ENCODE measurements at places on chromosomes 5 and 9.

GRCh38 chr9:28249424-28249823 is 676.1 kb upstream of the C9orf72 start:
- DNase-seq, result no peak

DNA sequence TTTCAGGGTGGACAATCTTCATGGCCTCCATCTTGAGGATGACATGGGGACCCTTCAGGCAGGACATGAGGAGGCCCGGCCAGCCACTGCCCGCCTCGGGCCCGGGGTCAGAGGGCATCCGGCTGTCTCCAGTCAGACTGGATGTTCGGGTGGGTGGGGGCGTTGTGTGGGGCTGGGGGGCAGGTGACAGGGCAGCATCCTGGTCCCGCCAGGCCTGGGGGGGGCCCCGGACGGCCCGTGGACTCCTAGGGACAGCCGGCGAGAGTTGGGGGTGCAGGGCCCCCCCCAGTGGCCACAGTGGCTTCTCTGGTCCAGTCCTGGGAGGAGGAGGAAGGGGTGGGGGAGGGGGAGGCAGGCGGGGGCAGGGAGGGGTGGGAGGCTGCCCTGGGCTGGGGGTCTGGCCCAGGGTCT is 940 bp downstream of the RNF208 start:
- no peak for DNase-seq

DNA sequence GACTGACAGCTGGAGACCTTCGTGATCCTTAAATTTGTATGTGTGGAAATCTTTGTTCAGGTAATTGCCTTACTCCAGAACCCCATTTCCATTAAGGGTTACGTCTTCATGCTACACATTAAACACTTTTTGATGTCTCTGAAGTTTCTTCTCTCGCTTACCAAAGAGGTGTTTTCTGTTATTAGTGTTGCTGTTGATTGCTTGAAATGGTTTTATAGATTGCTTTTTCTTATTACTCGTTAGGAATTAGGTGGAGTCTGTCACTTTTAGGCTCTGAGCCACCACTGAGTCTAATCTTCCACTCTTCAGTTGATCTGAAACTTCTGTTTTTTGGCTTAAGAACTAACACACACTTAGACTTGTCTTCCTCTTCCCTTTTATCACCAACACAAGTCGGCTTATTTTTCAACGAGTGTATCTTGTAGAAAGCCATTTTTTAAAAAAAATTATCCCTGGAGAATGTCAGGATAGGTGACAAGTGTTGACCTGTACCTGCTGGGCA is 62.2 kb upstream of the PPARGC1B start:
- no peak for DNase-seq

- DNase-seq, result no peak
These were observed 133.5 kb downstream of the GADD45G start for GRCh38 chr9:89738137-89738932.

DNA sequence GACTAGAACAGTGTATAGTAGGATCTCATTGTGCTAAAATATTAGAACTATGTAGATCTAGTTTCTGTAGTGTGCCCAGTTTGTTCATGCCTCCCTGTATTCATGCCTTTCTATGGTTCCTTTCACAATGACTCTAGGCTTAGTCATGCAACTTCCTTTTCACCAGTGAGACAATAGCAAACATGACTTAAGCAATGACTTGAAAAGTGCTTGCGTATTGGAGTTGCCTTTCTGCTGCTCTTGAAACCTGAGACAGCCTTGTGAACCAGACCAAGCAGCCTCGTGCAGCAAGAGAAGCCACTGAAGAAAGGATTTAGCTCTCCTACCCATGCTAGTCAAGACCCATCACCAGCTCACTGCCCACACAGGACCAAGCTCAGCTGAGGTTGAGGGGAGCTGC is 294.5 kb upstream of the TAS2R1 start:
- DNase-seq, result no peak

- DNase-seq, result no peak
These were observed 34.0 kb downstream of the KLF4 start for GRCh38 chr9:107455425-107456135.

GRCh38 chr5:126416266-126416925 is 6.8 kb upstream of the GRAMD2B start:
- no peak for DNase-seq

GRCh38 chr5:58357799-58358500 is 101.9 kb downstream of the PLK2 start:
- no peak for DNase-seq

DNA sequence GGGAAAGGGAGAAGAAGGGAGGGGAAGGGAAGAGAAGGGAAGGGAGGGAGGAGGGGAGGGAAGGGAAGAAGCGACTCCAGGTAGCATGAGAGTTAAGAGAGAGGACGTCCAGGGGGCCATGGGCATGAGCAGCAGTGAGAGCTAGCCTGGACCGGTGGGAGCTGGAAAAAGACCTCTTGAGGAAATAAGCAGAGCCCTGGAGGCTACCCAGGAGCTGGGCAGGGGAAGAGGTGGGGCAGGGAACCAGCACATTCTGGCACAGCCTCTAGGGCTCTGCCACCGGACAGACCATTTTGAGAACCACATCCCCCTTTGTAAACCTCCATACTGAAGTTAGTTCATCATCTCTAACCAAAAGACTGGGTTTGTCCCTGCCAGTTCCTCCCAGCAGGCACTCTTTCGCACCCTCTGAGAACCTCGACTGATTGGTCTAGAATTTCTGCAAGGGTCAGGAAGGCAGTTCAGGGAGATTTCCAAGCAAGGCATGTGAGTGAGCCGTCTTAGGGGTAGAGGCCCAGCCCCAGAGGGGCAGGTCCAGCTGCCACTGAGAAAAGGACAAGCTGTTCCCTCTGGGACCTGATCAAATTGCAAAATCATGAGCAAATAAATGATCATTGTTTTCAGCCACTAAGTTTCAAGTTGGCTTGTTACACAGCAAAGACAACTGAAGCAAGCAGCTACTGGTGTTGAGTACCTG is 11.6 kb downstream of the NAIF1 start:
- no peak for DNase-seq
